ENCODE measurements at places on chromosomes 3 and 15. TPM values are rescaled to one million over a fixed set of nuclear protein-coding genes. Genes with fewer than 3 reads are reported as not detected.

Gene AP3S2
- 33.0 TPM for total RNA-seq

DNA sequence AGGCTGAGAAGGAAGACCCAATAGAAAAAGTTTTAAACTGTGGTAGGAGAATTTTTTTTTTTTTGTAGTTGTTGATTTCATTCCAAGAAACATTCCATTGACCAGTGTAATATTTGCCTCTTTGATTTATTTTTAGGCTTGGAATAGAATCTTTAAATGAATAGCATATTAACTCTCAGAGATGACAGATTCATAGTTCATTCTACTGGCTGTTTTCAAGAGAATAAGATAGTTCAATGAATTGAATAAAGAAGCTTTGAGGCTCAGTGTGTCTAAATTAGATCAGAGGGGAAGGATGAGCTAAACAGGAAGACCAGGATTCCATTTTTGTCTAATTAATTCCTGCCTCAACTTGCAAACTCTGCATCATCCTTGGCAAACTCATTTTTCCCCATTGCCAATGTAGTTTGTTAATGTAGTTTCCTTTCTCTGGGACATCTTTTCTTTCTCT, 98.4 kb downstream of the NAALADL2 start:
- DNase-seq, result no peak

Gene SH2D7
- not detected for total RNA-seq

DNA sequence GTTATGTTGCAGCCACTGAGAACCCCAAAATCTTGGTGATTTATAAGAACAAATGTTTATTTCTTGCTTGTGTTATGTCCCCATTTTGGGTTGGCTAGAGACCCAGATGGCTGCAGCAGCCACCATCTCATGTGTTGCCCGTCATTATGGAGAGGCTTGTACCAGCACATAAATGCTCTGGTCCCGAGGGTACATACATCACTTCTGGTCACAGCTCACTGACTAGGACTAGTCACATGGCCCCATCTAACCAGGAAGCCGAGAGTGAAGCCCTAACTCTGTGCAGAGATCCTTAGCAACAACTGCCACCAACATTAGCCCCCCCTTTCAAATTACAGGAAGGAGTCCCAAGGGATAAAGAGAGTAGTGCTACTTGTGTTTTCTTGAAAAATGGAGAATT, 25.5 kb upstream of the HACD2 start:
- no peak for DNase-seq

Data from left cardiac atrium (tissue), 4 donors.